Stimulated activated CD8-positive, alpha-beta memory T cell treated with anti-CD3 and anti-CD28 coated beads, Interleukin-4, amount 100 ng/mL, for 1 hour (primary cell): ENCODE measurements at places on chromosomes 6 and 20.

DNA sequence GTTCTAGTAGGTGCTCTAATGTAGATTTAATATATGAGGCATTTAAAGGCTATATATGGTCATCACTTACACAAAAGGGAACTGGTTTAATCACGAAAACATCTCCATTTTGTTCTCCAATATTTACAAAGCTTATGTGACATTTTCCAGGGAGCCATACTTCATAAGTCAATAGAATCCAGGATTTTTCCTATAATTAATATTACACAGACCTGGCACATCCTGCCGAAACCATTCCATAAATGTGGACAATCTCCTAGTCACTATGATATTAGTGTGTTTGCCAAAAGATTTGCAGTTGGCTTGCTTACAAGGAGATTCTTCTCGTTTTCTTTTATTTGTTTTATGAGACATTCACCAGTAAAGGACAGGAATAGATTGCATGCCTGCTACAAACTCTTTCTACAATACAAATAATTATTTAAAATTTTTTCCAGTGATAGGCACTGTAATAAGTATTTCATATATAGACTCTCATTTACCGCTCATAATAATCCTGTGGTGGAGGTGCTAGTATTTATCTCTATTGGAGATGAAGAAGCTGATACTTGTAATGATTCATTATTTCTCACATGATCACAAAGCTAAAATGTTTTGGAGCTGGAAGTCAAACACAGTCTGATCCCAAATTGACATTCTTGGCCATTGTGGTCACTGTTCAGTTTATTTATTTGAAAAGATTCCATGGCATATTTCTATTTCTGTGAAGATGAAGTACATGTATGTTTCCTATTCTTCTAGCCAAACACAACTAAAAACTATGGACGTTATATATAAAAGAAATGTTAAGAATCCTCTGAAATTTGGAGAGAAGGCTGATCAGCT lies 597.0 kb downstream of the HTR1B start:
- DNase-seq: no peak

DNA sequence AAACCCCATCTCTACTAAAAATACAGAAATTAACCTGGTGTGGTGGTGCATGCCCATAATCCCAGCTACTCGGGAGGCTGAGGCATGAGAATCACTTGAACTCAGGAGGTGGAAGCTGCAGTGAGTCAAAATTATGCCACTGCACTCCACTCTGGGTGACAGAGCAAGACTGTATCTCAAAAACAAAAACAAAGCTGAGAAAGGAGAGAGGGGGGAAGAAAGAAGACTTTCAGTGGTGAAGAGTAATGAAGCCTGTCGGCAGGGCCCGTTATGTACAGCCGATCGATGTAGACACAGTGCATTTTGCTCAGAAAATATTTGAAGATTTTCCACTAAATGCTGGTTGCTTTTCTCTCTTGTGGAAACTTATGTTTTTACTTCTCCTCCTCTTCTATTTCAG lies 13.8 kb downstream of the VAPB start:
- no peak for DNase-seq

GRCh38 chr6:43933148-43933885 lies 163.3 kb downstream of the VEGFA start:
- no peak for DNase-seq

DNA sequence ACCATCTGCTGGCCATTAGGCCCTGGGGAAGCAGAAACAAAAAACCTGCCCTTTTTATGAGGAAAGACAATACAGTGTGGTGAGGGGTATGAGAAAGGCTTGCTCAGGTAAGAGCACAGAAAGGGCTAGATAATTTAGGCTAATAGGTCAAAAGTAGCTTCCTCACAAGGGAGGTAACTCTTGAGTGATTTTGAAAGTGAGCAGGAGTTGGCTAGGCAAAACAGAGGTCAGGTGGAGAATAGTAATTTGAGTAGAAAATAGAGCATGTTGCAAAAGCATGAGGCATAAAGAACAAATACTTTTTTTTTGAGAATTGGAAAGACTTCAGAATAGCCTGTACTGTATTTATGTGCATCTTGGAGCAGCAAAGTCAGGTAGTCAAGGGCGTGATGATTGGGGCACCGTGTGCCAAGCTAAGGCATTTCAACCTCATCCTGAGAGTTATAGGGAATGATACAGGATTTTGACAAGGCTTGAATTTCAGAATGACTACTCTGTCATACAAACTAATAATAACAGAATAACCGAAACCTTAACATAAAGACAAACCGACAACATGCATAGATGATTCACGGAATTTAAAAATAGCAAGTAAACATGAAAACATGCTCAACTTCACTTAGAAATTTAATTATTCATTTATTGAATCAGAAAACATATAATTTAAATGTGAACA lies 123.0 kb upstream of the ENPP5 start:
- no peak for DNase-seq

DNA sequence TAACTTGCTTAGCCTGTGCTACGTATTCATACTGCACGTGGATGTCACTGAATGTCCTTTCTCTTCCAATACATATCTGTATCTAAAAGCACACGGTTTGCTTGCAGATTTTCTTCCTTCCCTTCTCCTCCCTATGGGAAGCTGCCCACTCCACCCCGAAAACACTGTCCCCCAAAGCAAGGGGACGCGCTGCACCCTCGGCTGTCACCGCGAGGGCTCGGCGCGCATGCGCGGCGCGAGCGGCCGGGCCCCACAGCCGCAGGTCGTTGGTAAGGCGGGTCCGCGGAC lies 659 bp downstream of the TMX4 start:
- DNase-seq: no peak

DNA sequence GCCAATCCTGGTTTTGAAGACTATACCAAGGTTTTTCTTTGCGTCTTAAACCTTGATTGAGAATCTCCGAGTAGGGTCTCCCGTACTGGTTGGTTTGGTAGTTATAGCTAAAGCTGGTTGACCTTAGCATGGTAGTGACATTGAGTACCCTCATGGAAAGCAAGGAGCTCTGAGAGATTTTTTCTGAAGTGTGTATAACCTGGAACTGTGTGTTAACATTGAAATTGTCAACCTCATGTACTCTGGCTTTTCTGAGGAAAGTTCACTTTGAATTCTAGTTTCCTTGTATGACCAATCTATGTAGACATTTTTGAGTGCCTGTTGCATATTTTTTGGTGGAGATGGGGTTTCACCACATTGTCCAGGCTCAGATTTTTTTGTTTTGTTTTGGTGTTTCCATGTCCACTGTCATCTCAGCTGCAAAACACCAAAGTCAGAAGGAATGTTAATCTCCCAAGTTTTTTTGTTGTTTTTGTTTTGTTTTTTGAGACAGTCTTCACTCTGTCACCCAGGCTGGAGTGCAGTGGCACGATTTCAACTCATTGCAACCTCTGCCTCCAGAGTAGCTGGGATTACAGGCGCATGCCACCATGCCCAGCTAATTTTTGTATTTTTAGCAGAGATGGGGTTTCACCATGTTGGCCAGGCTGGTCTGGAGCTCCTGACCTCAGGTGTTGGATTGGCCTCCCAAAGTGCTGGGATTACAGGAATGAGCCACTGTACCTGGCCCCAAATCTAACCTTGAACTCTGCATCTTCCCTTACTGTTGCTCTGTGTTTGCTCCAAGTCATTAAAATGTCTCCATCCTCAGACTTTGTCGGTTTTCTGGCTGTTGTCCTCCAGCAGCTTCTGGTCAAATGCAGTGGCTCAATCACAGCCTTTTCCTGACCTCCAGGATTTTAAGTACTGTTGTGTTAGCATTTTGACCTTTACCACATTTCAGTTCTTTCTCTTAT lies 4.3 kb downstream of the RPS12 start:
- no peak for DNase-seq

GRCh38 chr6:126531286-126531685 lies 191.4 kb downstream of the CENPW start:
- no peak for DNase-seq

GRCh38 chr6:84177241-84177640 lies 50.2 kb downstream of the CEP162 start:
- no peak for DNase-seq

- DNase-seq: no peak
Observed at GRCh38 chr20:23214903-23215302, 128.8 kb upstream of the CD93 start.

DNA sequence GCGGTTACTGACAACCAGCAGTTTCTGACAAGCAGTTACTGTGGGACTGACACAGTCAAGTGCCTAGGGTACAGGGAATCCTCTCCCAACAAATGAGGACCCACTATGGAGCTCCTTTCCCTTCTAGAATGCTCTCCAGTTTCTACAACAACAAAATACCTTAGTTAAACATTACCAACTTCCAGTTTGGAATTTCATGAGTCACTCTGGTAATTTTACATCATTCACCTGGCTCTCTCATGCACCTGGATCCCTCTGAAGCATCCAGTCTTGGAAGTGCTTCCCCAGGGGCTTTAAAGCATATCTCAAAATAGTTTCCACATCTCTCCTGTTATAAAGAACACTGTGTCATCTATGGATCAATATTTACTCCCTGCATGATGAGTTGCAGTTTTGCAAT lies 286.7 kb upstream of the SPTLC3 start:
- DNase-seq: no peak

DNA sequence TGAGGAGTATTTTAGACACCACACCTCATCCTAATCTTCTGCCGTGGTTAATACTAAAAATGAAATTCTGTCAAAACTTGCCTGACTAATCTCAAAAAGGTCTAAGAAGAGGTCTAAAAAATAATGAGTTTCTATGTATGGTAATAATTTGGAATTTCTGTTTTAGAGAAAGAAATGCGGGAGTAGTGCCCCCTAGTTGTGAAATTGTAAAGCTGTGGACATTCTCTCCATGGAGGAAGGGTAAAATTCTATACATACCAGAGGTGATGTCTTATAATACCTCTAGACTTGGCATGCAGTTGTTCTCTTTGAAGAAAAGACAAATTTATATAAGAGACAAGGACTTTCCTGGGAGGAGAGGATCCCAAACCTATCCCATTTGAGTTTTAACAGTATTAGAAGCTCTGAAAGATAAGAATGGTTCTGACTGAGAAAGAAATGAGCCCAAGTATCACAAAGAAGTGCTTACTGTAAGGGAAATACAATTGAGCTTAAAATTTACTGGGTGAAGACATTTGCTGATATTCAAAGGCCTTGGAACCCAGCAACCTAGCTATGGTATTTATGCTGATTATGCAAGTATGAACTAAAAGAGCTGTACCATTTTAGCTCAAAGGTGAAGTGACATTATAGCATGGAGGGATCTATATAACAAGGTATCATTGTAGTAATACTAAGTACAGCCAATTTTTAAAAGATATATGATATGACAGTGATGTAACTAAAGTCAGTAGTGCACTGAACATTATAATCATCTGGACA lies 5.1 kb upstream of the EPHA7 start:
- no peak for DNase-seq

DNA sequence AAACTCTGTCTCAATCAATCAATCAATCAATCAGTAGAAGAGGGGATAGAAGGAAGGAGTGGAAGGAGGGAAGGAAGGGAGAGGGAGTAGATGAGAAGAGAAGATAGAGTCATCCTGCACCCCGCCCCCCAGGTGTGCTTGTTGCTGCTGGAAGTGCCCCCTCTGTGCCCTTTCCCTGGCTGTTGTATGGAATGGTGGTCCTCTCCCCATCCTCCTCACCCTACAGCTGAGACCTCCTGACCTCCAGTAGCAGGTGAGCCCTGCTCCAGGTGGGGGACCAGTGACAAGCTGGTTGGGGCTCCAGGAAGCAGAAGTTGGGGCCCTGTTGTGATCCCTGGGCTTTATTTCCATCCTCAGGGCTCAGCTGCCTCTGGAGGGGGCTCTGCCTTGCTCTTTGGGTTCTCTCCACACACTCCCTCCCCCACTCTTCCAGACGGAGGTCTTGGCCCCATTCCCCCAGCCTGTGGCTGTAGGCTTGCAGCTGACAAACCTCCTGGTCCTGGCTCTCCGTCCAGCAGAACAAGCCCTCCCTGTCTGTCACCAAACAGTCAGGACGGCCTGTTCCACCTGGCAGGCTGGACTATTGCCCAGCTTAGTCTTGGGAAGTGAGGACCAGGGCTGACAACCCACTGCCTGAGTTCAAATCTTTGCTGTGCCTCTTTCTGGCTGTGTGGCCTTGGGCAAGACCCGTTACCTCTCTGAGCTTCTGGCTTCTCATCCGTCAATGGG lies 26.0 kb upstream of the SCRT2 start:
- no peak for DNase-seq

DNA sequence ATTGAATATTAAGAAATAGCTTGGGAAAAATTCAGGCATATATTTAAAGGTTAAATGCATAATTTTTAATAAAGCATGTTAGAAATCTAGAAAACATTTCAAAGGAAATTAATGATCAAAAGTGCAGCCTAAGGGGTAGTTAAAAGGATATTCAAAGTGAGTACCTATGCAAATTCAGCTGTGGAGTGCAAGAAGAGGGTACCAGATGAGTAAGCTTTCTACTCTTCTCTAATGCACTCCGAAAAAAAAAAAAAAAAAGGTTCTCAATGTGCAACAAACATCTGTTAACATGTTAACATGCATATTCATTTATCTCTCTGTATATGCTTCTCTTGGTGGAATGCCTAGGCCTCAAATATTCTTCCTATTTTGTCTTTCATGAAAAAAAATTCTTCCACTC lies 32.0 kb upstream of the KATNA1 start:
- DNase-seq: no peak

DNA sequence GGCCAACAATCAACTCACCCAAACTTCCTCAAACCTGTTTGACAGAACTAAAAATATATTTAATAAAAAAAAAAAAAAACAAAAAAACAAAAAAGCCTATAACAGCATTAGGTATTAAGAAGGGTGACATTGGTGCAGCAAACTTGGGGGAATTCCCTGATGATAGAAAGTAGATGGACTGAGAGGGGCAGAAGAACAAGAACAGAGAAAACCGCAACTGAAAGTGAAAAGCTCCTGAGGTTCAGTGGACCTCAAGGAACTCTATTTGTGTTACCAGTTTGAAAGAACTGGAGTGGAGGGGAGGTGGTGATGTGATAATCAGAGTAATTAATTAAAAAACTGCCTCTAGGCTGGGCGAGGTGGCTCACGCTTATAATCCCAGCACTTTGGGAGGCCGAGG lies 53.8 kb downstream of the MACROD2 start:
- no peak for DNase-seq

- DNase-seq: no peak
Observed at GRCh38 chr6:43434943-43435342, 7.6 kb downstream of the ABCC10 start.
